CD4-positive, alpha-beta T cell (primary cell): ENCODE measurements at places on chromosomes 7 and 10.

- no peak for DNase-seq
These were observed 367.6 kb upstream of the MGMT start for GRCh38 chr10:129099486-129099885.

GRCh38 chr10:72123616-72124015 lies 35.3 kb upstream of the SPOCK2 start:
- no peak for DNase-seq

DNA sequence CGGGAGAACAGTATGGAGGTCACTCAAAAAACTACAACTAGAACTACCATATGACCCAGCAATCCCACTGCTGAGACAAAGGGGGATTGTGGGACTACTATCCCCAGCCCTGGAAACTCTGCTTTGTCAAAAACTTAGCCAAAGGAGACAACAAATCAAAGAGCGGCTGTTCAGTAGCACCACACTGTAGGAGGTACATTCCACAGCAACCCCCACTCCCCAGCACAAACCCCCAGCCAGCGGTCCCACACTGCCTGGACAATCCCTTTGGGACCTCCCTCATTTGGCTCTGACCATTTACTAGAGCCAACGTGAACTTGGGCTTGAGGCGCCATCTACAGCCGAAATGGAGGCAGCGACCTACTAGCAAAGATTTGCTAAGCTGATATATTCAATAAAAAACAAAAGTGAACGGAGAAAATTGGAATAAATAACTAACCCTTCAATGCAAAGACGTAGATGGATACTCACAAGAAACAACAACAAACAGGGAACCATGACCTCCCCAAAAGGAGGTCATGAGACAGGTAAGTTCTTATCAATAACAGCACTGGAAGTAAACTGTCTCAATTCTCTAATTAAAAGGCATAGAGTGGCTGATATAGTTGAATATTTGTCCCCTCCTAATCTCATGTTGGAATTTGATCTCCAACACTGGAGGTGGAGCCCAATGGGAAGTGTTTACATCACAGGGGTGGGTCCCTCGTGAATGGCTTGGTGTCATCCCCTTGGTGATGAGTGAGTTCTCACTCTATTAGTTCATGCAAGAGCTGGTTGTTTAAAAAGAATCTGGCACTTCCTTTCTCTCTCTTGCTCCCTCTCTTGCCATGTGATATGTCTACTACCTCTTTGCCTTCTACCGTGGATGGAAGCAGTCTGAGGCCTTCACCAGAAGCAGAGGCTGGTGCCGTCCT lies 119.0 kb upstream of the KCNMA1 start:
- DNase-seq: no peak

DNA sequence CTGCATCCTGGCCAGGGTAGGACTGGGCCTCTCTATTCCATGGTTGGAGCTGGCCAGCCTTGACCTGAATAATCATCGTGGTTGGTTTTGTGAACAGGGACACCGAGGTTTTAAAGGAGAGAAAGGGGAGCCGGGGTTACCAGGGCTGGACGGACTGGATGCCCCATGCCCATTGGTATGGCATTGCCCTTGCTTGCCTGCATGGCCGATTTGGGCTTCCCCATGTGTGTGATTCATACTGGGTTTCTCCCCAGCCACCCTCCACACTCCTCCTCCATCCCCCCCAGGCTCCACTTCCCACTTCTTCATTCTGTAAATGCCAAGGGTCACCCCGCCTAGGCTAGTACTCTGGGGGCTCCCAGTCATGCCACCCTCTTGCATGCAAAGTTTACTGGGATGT lies 98.8 kb upstream of the MACROH2A2 start:
- DNase-seq: no peak

GRCh38 chr10:132743925-132744490 lies 41.9 kb downstream of the NKX6-2 start:
- DNase-seq: no peak

DNA sequence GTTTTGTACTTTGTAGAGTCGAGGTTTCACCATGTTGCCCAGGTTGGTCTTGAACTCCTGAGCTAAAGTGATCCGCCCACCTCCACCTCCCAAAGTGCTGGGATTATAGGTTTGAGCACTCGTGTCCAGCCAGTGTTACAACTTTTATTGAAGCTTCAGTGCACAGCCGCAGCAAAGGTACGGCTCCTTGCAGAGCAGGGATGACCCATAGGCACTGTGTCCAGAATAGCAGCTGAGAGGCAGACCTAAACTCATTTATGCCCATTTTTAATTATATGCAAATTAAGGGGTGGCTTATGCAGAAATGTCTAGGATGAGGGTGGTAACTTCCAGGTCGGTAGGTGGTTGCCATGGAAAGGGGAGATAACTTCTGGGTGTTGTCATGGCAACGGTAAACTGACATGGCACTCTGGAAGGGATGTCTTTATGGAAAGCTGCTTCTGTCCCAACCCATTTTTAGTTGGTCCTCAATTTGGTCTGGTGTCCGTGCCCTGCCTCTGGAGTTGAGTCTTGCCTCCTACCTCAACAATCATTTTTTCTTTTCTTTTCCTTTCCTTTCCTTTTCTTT lies 22.7 kb downstream of the NYAP1 start:
- DNase-seq: no peak

DNA sequence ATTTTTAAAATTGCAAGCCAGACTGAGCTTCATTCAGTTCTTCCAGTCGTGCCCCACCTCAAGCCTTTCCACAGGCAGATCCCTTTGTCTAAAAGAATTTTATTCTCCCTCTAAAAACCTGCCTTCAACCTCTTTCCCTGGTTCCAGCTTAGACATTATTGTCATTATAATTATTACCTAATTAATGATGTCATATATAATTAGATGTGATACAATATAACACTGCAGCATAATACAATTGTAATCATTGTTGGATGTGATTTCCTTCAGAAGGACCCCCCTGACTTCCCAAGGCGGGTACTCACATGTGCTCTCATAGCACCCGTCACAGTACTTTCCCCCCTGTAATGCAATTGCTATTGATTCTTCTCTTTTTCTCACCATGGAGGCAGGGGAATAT lies 88.6 kb downstream of the GPAM start:
- DNase-seq: no peak

DNA sequence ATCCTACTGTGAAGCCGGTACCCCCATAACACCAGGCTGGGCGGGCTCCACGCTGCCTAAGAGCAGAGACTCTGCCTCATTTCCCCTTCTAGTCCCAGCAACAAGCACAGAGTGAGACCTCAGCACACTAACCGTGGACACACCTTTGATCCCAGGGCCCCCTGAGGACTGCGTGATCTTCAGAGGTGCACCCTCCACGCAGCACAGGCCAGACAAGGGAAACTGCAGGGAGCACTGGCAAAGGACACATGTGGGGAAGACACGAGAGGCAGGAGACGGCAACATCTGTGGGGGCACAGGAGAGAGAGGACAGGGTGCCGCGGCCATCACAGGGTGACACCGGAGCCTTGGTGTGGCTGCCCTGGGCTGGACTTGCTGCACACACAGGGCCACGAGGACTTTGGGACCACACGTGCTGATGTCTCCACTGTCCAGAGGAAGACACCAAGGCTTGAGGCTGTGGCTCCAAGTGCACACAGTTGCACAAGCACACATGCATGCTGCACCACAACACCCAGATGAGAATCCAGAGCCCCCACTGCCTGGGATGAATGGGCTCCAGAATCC lies 128.8 kb downstream of the PTPRN2 start:
- no peak for DNase-seq

GRCh38 chr7:81925530-81925929 lies 155.7 kb upstream of the HGF start:
- no peak for DNase-seq

DNA sequence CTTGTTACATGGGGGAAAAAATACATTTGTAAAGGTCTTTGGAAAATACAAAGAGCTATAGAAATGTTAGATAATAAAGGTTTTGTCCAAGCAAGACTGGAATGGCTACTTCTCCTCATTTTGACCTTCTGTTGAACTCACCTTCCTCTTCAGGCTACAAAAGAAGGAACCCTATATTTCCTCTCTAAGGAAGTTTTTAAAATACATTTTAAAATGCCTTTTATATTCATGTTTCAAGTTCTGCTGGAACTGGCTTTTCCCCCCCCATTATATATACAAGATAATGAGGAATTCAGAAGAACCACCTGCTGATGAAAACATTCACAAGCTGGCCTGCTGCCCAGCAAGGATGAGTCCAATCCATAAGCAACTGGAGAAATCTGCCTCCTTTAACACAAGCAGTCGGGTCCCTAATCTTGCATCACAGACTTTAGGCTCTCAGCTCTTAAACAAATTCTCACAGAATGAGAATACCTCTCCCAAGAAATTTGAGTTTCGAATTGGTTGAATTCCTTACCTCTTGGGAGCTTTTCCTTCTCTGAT lies 44.6 kb downstream of the MTERF1 start:
- no peak for DNase-seq

- DNase-seq: no peak
These were observed 68.0 kb upstream of the KLF6 start for GRCh38 chr10:3853016-3853415.

DNA sequence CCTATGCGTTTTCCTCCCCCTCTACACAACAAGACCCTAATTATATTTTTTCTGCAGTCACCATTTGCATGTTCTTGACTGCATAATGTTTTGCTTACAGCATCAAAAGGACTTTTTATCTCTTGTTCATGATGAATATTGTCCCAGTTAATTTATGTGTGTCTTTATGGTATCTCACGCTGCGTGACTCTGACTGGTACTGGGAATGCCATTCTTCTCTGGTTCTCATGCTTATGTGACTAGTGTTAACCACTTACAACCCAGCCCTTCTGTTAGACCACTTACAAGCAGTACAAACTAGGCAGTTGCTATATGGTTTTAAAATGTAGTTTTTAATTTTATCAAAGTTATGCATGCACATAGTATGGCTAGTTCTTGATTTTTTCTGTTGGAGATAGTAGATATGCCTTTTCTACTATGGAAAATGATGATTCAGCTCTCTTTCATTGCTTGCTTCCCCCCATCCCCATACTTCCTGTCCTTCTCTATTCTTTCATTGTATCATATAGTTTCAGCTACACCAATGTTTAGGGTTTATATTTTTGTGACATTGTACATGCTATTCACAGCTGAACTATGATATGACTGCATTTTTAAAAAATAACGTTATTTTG lies 24.9 kb downstream of the BZW2 start:
- no peak for DNase-seq

DNA sequence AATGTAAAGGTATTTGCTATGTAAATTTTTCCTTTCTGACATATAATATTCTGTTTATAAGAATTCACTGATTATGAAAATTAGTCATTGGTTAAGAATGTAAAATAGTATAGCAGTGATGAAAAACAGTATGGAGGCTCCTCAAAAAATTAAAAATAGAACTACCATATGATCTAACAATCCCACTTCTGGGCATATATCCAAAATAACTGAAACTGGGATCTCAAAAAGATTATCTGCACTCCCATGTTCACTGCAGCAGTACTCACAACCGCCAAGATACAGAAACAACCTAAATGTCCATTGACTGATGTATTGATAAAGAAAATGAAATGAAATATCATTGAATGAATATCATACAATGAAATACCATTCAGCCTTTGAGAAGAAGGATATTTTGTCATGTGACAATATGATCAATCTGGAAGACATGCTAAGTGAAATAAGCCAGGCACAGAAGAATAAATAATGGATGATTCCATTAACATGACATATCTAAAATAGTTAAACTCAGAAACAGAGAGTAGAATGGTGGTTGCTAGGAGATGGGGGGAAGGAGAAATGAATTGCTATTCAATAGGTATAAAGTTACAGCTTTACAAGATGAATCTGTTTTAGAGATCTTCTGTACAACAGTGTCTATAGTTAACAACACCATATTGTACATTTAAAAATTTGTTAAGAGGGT lies 14.0 kb downstream of the C10orf88 start:
- DNase-seq: no peak

DNA sequence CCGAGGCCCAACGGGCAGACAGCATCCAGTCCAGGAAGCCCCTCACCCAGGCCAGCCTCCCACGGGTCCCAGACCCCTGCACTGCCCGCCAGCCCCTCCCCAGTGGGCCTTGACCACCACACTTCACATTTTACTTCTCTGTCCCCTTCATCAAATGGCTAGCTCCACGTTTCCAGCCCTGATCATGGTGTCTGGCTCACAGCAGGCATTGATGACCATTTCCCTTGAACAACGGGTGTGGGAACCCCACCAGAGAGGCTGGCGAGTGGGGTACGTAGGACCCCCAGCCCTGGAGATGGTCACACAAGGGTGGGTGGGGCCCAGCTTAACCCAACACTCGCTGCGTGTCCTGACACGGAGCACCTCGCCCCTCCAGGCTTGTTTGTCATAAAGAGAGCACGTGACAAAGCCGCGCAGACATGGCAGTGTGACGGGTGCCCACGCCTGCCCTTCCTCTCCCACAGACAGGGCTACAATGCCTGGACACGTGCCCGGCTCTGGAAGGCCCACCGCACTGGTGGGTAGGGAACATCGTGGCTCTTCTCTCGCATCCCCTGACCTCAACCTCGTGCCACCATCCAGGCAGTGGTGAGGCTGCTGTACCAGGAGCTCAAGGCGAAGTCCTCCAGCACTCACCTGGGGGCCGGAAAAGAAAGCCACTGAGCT lies 267.7 kb downstream of the MAD1L1 start:
- no peak for DNase-seq

DNA sequence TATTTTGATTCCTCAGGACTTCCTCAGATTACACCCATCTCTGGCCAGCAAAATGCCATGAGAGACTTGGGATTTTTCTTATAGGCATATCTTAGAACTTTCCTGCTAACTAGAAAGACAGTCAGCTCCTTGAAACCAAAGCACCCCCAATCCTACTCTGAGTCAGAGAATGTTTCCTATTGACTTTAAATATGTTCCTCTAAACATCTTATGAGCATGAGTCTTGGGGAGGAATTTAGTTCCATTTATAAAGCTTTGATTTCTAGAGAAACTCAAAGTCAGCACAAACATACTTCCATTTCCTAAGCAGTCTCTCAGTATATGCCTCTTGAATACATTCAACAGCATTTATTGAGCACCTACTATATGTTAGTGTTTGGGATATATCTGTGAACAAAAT lies 128.5 kb downstream of the INHBA start:
- no peak for DNase-seq

- no peak for DNase-seq
These were observed 110.4 kb downstream of the AHR start for GRCh38 chr7:17408904-17409290.

GRCh38 chr10:98748298-98748697 lies 301.6 kb upstream of the HPS1 start:
- no peak for DNase-seq

GRCh38 chr7:100886936-100887515 lies 2.5 kb downstream of the UFSP1 start:
- no peak for DNase-seq

DNA sequence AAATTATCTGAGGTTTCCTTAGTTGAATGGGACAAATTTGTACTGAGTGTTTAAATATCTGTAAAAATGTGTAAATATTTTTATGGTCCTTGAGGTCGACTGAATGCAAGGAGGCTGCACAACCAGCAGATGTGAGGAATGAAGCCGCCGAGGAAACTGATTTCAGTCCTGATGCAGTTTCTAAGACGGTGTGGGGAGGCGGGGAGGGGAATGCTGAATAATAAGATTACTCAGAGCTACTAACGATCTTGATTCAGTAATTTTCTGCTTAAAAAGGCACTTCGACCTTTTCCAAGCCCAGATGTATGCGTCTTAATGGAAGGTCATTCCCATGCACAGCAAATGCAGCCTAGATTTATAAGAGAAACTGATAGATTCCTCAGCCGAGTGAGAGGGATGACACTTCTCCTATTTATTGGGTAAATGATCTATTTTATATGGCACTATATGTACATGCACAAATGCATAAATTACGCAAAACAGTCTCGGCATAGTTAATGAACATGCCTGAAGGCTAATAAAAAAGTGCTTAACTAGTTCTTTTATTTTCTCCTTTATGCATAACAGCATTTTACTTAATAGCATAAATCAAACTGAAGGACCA lies 167.6 kb upstream of the PITRM1 start:
- DNase-seq: no peak
